ENCODE measurements at places on chromosomes 2 and 18.

GRCh38 chr2:232444409-232445148 is 11.4 kb upstream of the ALPI start:
- DNase-seq: peak; percentile 61

DNA sequence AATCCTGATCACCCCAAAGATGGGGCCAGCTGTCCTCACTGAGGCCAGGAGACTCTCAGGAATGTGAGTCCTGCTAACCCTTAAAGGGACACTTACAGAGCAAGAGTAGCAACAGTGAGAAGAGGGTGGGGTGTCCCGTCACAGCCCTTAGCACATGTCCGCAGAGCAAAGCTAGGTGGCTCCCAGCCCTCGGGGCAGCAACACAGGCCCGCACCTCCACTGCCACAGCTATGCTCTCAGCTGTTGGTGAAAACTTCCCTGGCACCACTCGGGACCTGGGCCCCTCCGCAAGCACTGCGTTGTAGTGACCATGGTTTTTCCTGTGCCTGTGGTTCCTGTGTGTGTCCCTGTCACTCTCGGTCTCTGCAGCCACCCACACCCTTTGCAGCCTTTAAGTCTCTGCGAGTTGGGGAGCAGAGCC is 76.4 kb upstream of the UXS1 start:
- peak; percentile 10 for DNase-seq

- DNase-seq: no peak
Measured at GRCh38 chr18:36673452-36673851, 155.3 kb downstream of the TPGS2 start.

DNA sequence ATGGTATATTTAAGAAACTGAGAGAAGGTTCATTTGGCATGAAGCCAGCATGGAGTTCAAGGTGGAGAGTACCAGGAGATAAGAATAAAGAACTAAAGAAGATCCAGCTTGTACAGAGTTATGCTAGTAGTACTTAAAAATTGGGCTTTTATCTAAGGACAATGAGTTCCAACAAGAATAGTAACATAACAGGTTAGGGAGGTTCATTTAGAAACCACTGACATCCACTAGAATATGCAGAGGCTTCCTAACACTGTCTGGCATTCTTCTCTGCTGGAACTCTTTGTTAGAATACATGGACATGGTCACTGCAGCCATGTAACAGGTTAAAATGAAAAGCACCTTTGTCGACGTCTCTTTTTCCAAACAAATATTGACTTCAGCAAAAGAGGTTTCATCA is 42.6 kb upstream of the DSC1 start:
- no peak for DNase-seq

DNA sequence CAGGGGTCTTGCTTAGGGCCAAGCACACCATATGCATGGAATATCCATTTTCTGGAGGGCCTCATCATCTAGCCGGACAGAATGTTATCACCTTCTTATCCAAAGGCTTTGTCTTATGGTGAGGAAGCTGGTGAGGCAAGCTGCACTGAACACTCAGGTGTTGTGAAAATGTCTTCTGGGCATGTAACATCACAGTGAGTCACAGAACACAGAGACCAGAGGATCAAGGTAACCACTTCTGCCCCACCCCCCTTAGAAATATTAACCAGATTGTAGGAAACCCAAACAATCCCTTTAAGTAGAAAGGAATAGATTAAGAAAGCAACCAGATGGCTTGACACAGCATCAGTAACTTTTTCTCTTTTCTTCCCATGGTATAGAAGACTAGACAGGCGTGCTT is 51.1 kb downstream of the MYO5B start:
- no peak for DNase-seq

GRCh38 chr2:27915874-27916273 is 25.3 kb downstream of the BABAM2 start:
- DNase-seq: no peak

DNA sequence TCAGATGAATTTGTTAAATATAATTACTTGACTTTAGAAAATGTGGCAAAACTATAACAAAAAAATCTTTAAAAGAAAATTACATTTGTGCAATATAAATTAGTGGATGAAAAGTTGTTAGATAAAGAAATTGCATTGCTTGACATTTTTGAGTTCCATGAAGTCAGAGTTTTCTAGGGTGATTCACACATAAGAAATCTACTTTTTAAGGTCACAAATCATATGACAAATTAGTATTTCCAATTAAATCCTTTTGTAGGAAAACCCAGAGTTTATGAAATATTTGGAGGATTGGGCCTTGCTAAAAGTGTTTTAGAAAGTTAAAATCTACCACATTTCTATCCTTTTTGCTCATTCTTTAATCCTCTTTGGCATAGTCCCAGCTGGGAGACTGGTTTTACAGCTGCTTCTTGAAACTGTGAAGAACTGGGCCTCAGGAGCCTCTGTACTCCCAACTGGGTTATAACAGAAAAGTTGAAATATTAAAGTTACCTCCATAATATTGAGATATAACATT is 289.2 kb downstream of the LRRTM4 start:
- DNase-seq: no peak

DNA sequence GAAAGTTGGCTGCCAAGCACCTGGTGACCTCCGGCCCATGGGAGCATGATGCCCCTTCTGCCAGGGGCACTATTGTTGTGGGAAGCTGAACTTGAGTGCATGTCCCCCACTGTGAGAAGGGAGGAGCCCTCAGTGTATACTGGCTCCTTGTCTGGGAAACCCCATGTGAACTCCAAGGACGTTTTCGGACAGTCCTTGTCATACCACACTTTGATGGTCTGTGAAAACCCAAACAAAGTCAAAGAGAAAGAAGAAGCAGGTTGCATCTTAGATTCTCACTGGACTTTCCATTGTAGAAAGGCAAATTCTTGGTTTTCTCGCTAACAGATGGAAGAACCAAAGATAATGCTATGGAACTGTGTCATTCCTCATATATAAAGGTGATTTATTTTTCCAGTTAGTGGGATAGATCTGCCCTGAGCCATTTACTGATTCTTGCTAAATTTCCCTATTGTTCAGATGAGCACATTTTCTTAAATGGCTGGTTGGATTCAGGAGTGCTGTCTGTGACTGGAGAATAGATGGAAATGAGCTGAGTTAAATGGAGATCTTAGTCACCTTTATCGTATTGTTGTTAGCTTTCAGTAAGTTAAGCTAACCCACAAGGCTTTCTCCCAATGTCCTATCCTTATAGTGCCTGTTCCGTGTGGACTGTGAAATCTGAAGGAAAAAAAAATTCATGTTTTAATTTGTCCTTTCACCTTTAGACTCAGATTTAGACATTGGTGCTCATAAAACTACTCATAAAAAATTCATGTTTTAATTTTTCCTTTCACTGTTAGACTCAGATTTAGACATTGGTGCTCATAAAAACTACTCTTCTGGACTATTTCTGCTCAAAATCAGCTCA is 166.6 kb downstream of the ACTR3 start:
- DNase-seq: no peak

- no peak for DNase-seq
Measured at GRCh38 chr18:78767648-78768071, 212.0 kb upstream of the SALL3 start.

GRCh38 chr18:76450452-76451395 is 44.3 kb downstream of the ZNF516 start:
- no peak for DNase-seq

DNA sequence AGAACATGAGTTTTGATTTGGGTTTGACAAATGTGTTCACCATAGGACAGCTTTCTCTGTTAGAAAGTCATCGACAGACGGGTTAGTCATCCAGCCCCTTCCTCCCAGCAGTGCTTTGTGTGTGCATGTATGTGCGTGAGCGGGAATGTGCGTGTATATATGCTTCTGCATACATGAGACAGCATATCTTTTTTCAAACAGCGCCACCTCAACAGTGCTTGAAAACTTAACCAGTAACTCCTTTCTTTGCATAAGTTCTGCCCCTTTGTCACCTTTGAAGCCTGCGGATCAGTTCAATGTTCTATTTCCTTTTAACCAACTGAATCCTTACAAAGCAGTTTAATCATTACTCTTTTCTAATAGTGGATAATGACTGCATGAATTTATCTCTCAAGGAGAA is 351.4 kb downstream of the LPIN1 start:
- DNase-seq: no peak

DNA sequence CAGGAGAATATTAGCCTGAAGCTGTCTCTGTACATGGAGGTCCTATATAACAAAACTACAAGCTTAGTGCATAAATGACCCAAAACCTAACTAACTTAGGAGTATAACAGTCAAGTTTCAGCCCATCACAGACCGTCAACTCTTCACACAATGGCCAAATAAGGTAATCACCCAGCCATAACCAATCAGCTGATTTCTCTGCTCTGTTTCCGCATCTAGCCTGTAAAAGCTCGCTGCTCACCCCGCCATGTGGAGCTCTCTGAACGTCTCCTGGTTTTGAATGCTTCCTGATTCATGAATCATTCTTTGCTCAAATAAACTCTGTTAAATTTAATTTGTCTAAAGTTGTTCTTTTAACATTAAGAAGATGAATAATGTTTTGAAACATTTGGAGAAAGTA is 593.6 kb downstream of the TMX3 start:
- DNase-seq: no peak

DNA sequence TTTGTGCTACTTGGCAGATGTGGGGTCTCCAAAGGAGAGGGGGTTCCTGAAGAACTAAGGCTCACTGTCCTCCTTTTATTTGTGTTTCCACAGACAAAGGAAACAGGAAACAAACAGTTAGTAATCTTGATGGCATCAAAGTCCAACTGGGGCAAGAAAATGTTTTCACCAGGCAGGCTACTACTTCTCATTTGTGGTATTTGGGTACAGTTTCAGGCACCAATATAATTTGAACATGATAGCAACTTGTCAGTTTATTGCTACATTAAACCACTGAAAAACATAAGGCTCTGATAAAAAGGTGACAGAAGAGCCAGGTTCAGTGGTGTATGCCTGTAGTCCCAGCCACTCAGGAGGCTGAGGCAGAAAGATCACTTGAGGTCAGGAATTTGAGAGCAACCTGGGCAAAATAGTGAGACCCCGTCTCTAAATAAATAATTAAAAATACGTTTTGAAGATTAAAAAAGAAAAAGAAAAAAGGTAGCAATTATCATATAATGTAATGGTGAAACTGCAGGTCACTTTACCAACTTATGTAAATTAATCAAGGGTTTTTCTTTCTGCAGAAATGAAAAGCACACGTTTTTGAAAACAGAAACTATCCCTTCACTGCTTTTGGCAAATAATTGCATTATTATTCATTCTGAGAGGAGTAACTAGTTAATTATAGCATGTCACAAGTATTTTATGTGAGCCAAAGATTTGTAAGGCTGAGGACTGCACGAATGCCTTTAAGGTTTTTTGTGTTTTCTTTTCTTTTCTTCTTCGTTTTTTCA is 157.5 kb upstream of the CAVIN2 start:
- DNase-seq: no peak

GRCh38 chr2:38095996-38096861 is 20.3 kb upstream of the CYP1B1 start:
- DNase-seq: peak; percentile 82

GRCh38 chr2:165594935-165595255 is 125.4 kb downstream of the CSRNP3 start:
- peak; percentile 7 for DNase-seq

DNA sequence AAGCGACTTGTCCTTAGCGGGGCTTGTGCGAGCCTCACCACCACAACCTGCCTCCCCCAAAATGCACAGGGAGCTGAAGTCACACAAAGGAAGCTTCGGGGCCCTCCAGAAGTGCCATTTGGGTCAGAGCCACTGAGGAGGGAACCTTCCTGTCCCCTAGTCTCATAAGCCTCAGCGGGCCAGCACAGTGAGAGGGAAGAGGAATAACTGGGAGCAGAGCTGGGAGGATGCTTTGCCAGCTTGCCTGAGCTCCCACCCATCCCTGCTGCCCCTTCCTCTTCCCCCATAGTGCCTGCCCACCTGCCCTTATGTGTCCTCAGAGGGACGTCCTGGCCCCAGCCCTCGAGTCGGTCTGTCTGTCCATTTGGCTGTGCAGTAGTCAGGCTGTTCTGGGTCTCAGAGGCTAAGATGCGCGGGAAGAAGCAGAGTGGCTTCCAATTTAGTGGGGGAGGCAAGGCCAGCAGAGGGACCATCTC is 51.8 kb upstream of the GPR17 start:
- DNase-seq: no peak

GRCh38 chr2:6881516-6881915 is 3.9 kb downstream of the RSAD2 start:
- DNase-seq: peak; percentile 91

DNA sequence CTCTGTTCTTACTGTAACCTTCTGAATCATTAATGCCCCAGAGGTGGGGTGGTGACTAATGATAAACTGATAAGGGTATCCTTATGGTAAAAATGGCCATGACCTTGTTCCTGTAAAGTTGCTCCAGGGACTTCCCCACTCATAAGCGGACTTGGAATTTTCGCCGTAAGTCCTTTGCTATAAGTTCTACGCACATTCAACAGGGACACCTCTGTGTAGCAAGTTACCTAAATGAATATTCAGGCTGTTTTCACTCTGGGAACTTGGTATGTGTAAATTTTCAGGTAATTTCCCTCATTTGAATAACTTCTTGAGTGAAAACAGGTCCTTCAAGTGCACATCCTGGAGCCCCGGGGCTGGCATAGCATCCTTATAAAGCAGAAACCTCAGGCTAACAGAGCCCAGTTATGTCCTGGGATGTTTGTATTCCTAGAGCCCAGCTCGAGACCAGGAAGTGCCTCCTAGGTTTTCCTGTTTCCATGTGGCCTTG is 9.4 kb upstream of the AGFG1 start:
- DNase-seq: peak; percentile 81

DNA sequence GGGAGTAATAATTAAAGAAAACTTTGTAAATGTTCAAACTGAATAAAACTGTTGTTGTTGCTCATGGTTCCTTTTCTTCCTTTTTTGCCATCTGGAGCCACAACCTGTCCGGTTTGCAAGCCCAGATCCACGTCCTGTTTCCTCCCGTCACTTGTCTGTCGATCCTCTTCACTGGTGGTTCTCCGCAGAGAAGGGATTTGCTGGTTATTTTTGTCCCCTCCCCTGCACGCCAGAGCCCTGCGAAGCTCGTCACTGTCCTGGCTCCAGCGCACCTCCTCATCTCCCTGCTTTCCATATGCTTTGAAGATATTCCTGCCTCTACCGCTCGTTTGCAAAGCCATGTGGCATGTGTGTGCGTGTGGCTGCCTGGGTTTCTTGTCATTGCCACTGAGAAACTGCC is 461.4 kb downstream of the RNF144A start:
- no peak for DNase-seq

DNA sequence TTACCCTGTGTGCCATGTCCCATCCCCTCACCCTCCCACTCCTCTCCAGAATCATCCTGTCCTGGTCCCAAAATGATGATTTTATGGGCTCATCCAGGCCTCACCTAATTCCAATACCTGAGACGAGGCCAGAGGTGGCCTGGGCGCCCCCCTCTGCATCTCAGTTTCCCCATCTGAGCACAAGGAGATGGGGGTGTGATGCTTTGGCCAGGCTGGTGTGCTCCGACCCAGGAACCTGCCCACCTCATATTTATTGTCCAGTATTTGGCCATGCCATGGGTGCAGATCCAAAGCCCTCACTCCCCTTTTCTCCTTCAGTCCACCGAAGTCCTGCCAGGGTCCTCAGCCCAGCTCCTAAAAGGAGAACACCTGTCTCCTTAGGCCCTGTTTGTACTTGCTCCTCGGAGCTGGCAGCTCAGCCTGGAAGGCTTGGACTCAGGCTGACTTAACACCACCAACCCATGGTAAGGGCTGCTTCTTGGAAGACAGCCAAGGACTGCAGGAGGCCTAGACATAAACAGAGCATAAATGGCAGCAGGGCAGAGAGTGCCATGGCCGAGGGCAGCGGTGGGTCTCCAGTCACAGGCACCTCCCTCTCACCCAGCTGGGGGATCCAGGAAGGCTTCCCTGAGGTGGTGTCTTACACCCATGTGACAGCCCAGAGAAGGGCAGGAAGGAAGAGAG is 3.6 kb downstream of the TEX51 start:
- DNase-seq: no peak

GRCh38 chr18:77711096-77711495 is 461.4 kb downstream of the GALR1 start:
- DNase-seq: no peak

GRCh38 chr2:118851650-118852049 is 4.2 kb upstream of the EN1 start:
- DNase-seq: no peak

All from trophoblast cell (in vitro differentiated cells and primary cell).